ENCODE measurements at places on chromosomes 5 and 9.

DNA sequence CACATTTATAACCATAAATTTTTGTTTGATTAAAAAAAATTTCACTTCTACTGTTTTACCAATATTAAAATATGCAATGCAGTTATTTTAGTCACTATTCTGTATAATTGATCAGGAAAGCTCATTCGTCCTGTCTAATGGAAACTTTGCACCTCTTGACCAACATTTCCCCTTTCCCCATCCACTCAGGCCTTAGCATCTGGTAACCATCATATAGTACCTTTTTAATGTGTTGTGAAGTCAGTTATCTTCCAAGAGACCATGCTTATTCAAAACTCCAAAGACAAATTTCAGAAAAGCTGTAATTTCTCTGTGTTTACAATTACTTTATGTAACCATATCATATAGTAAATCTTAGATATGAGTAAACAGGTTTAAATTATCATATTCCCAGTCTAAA, 145.9 kb downstream of the CTNND2 start:
- DNase-seq = no peak

DNA sequence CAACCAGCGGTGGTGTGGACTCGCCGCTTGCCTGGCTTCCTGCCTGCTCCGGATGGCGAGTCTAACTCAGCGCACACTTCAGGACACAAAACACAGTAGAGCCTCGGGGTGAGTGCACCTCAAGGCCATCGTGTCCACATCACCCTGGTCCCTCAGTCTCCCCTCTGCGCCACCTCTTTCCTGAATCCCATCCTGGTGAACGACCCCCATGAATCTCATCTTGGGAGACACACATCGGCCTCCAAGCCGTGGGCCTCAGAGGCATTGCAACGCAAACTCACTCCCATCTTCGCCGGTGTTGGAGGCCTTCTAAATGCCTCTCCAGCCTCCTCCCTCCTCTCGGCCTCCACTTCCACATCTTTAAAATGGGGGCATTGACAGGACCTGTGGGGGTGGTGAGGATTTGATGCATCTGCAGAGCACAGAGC, 124.3 kb downstream of the COL23A1 start:
- DNase-seq = no peak

GRCh38 chr9:109940561-109940960, 160.6 kb downstream of the PALM2AKAP2 start:
- DNase-seq = no peak

GRCh38 chr9:91711755-91712601, 238.1 kb downstream of the ROR2 start:
- no peak for DNase-seq

- no peak for DNase-seq
These were observed 20.5 kb downstream of the SEMA4D start for GRCh38 chr9:89477384-89477783.

GRCh38 chr5:60856066-60856465, 12.0 kb upstream of the ELOVL7 start:
- no peak for DNase-seq

- DNase-seq = no peak
These were observed 3.3 kb upstream of the FBXW11 start for GRCh38 chr5:172009536-172010270.

GRCh38 chr5:168374532-168374931, 83.1 kb downstream of the WWC1 start:
- no peak for DNase-seq

- DNase-seq = no peak
These were observed 746 bp upstream of the NPM1 start for GRCh38 chr5:171386861-171387344.

GRCh38 chr9:107594908-107595530, 105.5 kb upstream of the KLF4 start:
- DNase-seq = no peak

- no peak for DNase-seq
These were observed 5.0 kb downstream of the CDC42SE2 start for GRCh38 chr5:131268758-131269370.

DNA sequence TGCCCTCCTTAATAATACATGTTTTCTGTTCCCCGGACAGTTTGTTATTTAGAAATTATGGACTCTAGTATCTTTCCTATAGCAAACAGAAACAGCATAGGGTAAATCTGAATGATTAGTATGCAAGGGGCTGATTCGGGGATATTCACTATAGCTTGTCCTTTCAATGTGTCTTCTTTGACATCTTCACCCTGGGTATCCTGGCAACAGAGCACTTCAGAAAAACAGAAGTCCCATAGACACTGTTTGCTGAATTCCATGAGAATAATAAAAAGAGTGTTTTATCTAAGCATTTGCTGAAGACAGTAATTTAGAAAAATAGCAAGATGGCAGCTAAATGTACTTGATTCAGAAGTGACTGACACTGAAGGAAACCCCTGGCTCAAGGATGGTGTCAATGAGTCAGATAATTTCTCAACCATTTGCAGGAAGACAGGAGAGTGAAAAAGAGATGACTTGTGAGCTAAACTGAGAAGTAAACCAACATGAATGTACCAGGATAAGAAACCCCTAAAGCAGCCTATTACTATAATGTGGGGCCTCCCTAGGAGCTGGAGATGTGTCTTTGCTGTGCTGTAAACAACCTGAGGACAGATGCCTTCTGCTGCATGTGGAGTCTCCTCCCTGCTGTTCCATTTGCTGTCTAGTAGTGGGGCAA, 246.2 kb downstream of the MAN2A1 start:
- no peak for DNase-seq

- no peak for DNase-seq
These were observed 247.0 kb downstream of the CWC27 start for GRCh38 chr5:65015767-65016166.

DNA sequence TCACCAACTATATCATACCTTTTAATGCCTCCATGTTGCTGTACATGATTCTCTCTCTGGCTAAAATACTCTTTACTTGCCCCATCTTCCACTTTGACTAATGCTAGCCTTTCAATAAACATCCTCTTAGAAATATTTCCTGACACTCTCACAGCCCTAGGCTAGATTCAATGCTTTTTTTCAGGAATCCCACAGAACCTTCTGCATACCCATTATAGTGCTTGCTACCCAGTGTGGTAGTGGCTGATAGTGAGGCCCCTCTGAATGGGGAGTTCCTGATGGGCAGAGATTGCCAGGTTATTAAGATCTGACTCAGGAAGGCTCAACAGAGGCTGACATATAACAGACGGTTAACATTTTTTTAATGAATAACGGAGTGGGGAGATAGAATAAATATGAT, 11.6 kb downstream of the SSBP2 start:
- no peak for DNase-seq

- DNase-seq = no peak
These were observed 33.7 kb downstream of the ELP1 start for GRCh38 chr9:108900176-108900575.

DNA sequence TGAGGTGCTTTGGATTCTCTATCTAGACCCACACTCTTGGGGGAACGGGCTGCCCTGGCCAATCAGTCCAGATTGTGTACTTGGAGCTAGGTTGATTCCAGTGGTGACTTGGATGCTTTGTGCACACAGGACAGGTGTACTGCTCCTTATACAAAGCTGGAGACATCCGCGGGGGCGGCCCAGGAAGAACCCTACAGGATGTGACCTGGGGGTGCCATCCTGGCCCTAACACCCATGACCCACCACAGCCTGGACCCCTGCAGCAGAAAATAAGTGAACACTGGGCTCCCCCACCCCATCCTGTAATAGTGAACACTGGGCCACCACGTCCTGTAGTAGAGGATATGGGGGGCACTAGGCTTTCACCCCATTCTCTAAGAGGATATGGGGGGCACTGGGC, 12.1 kb upstream of the PLEKHG4B start:
- no peak for DNase-seq

All from activated naive CD4-positive, alpha-beta T cell (primary cell).